ENCODE measurements at places on chromosomes 12 and 14. TPM values are rescaled to one million over a fixed set of nuclear protein-coding genes. Genes with fewer than 3 reads are reported as not detected.

DNA sequence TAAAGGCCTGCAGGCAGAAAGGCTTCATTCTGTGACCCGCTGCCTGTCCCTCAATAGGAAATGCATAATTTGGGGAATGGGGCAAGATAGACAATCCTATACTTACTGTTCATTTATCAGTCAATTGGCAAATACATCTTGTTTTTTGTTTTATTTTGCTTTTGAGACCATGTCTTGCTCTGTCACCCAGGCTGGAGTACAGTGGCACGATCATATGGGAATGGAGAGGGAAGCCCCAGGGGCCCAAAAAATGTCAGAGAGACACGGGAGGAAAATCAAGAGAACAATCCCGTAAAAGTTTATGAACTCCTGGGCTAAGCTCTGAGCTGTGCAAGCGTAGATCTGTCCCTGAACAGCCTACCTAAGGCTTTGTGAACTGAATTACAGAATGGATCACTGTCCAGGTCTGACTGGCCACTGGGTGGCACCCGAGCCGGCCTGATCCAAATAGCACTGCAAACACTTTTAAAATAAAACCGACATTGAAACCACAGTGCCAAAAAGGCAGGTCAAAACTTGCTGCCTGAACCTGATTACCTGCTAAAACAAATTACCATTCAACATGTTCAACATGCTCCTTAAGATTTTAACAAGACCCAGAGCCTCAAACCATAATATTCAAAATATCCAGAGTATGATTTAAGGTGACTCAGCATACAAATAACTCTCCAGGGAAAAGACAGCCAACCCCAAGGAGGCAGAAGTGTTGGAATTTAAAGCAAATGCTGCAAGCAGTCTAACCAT is 11.8 kb downstream of the COPS7A start:
- DNase-seq: peak; percentile 72

DNA sequence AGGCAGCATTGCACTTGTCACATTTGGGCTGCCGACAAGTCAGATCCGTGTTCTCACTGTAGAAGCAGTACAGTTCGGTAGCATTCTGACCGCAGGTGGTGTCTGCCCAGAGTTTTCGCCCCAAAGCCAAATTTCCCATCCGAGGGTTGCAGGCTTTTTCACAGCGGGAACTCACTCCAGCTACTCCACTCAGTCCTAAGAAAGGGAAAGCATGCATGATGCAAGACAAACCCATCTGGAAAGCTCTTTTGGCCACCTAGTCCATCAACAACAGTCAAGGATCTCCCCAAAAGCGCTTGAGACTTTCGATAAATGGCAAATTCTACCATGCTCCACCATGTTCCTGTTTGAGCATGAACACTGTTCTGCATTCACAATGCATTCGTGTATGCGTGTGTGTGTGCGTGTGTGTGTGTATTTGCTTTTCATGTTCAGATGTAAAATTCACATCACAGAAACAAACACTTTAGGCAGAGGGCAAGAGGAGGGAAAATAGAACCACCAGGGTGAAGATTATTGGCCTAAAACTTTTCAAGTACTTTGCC is 3.2 kb downstream of the NTN4 start:
- DNase-seq: no peak

GRCh38 chr12:88763536-88764100 is 183.3 kb upstream of the KITLG start:
- no peak for DNase-seq

Gene LRRC10
- not detected for total RNA-seq

DNA sequence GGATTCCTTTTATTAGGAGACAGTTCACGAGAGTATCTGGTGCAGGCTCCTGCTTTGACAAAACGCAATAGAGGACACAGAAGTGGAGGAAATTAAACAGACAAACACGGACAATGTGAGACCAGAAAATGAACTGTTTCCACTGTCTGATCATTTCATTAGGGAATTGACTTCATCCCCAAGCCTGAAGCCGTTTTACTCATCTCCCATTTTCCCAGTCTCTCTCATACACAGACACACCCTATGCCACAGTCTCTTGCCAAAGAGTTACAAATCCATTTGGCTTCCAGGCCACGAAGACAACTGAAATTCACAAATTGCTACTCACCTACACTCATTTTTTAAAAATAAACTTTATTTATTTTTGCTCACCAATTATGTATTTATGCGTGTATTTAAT is 1087.8 kb upstream of the TMEM132C start:
- DNase-seq: no peak

Gene MYBPC1
- total RNA-seq: 10.0 TPM

DNA sequence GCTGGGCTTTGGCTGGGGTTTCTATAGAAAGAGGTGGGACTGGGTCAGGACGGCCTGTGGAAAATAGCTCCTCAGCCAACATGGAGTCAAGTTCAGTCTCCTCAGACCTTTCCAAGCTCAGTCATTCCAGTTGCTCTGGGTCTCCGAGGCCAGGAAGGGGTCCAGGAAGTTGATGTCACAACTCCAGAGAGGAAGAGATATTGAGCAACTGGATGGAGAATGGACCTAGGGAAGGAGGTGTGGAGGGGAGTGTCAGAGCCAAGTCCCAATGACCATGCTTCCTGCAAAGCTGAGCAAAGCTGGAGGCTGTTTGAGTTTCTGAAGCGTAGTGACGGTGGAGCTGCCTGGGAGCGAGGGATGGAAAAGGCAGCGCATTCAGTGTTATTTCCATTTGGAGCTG is 86.1 kb downstream of the SLC24A4 start:
- DNase-seq: no peak

DNA sequence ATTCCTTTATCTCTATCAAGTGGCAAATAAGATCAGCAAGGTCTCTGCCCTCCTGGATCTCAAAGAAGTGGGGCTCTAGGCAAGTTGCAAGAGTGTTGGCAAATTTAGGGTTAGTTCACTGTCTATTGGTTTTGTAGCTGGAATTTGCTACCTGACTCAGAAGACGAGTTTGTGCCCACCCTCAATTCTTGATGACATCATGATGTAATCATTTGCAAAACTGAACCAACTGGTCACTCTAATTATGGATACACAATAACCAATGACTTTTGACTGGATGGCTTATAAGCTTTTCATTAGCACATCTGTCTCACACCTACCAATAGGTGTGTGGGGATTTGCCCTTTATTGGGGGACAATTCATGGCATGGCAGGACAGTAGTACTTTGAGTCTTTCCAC is 4.6 kb downstream of the TMEM233 start:
- DNase-seq: no peak

DNA sequence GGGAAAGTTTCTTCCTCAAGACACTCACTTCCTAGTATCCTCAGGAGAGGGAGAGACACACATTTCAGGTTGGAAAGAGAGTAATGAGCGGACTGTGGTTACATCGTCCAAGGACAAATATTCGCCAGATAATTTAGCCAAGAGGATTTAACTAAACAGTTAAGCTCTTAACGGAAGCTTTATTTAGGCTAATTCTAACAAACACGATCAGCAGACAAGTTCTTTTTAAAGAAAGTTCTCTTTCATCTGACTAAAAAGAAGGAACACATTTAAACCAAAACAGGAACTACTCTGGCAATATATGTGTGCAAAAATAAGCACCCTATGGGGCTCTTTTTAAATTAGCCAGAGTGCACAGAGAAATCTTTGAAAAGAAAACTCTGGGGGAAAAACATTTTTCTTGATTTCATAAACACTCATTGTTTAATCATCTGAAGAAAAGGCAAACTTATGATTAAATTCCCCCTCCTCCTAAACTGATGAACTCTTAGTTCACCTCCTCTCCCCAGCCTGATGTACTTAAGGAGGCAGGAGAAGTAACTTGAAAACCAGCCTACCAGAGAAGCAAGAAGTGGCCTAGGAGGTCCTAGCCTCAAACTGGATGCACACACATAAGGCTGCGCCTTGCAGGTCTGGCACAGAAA is 13.3 kb upstream of the BTG1 start:
- no peak for DNase-seq

GRCh38 chr12:30152705-30153104 is 369.0 kb upstream of the TMTC1 start:
- DNase-seq: no peak

DNA sequence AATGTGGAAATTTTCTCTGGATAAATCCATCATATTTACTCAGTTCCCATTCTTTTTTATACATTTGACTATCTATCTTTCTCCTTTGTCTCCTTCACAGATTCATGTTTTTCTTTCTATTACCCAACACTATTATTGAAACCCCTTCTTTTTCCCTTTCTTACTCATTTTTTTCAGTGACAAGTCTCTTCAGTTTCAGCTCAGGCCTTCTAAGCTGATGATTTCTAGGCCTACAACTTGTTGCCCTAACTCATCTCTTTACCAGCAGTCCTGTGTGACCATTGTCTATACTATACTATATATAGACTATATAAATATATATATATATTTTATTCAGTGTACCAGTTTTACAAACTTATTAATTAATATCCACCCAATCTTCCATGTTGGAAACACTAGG is 31.8 kb downstream of the SLC16A7 start:
- no peak for DNase-seq

DNA sequence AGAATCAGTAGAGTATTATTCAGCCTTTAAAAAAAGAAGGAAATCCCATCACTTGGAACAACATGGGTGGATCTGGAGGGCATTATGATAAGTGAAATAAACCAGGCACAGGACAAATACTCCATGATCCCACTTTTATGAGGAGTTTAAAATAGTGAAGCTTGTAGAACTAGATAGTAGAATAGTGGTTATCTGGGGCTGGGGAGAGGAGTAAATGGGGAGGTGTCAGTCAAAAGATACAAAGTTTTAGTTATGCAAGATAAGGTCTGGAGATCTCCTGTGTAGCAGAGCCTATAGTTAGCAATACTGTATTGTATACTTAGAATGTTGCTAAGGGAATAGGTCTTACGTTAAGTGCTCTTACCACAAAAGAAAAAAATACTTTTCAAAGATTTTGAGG is 64.9 kb downstream of the RIC8B start:
- no peak for DNase-seq

DNA sequence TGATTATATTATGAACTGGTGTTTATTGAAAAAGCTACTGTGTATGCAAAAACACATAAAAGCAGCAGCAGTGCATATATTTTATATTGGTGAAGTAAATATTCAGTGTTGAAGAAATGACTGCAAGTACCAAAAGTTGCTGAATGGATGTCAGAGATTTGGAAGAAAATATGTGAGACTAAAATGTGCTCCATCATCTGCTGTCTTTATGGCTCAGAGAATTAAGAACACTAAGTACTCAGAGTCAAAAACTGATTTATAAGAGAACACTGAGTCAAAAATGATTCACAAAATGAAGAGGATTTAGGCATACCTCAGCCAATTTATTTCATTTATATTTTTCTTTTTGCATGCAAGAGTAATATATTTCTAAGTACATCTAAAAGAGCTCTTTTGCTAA is 86.3 kb upstream of the PDZRN4 start:
- no peak for DNase-seq

- DNase-seq: no peak
Observed at GRCh38 chr12:72024613-72025012, 86.0 kb downstream of the TPH2 start.

- DNase-seq: no peak
Observed at GRCh38 chr14:75125617-75126016, 1.2 kb downstream of the NEK9 start.
